ENCODE measurements at places on chromosomes 11 and 22. TPM values are rescaled to one million over a fixed set of nuclear protein-coding genes. Genes with fewer than 3 reads are reported as not detected.

- H3K27me3 ChIP-seq: no peaks in the 10 kb centered on the region
- DNase-seq: no peak
- no peak overlapping the region for H3K27ac ChIP-seq
- H3K4me1 ChIP-seq: peaks cover 7% of the 10 kb centered on the region
- no peak overlapping the region for H3K4me3 ChIP-seq
- no peaks in the 10 kb centered on the region for H3K36me3 ChIP-seq
Measured at GRCh38 chr11:11346303-11346702, 6.7 kb downstream of the CSNK2A3 start.

DNA sequence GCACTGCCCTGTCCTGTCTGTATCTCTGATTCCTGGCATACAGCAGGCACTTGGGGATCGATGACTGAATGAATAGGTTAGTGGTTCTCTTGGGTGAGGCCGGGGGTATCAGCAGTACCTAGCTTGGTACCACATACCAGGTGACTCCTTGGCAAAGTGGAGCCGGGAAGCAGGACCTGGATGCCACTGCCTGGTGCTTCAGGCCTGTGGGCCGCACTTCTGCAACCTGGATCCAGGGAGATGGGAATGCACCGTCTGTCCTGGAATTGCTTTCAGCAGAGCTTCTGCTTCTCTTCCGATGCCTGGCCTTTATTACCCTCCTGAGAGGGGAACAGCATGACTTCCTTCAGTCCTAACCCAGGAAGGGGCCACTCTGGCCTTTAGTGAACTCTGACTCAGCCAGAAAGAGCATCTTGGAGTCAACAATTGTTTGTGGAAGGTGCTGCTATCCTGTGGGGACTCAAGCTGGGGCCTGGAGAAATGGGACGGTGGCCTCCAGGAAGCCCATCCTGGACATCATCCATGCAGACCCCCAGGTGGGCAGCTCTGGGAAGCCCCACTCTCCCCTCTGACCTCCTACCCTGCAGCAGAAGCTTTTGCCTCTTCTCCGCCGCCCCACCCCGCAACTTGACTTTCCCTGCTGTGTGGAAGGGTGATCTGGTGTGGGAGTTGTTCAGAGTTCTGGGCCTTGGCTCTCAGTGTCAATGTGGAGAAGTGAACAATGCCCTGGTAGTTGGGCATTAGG, 5.1 kb downstream of the CD82 start:
- peaks cover 65% of the 10 kb centered on the region for H3K36me3 ChIP-seq
- peak overlapping the region; percentile 92 for H3K27ac ChIP-seq
- H3K4me3 ChIP-seq: peak overlapping the region; percentile 92
- no peaks in the 10 kb centered on the region for H3K27me3 ChIP-seq

GRCh38 chr11:7610393-7610792, 62.9 kb downstream of the CYB5R2 start:
- no peaks in the 10 kb centered on the region for H3K4me1 ChIP-seq
- peaks cover 2% of the 10 kb centered on the region for H3K27me3 ChIP-seq
- H3K4me3 ChIP-seq: no peak overlapping the region
- H3K27ac ChIP-seq: no peak overlapping the region
- DNase-seq: no peak

DNA sequence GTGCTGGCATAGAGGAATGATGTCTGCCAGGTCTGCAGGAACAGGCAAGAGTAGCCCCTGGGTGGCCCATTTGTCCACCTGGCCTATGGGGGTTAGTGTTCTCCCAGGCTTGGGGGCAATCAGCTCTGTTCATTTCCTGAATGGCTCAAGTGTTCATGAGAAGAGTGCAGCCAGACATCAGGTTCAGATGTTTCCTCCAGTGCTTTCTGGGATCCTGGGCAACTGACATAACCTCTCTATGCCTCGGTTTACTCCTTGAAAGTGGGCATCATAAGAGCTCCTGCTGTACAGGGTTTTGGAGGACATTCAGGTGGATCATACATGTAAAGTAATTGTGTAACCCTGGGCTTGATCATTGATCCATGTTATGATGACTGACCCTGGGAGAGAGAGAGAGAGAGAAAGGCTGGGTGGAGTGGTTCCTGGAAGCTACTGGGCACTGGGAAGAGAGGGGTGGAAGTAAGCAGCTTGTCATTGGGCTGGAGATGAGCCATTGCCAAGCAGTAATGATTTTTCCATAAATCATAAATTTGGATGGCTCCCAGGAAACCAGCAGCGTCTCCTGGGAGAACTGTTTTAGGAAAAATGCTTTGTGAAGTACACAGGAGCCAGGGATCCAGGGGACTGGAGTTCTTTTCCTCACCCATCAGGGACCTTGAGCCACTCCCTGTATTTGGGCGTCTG, 30.2 kb upstream of the ACCSL start:
- no peak for DNase-seq
- no peak overlapping the region for H3K27ac ChIP-seq
- no peak overlapping the region for H3K4me3 ChIP-seq
- H3K27me3 ChIP-seq: peaks cover 17% of the 10 kb centered on the region

GRCh38 chr11:66564984-66565383, 3.4 kb downstream of the CTSF start:
- no peak overlapping the region for H3K4me3 ChIP-seq
- no peak for DNase-seq
- no peaks in the 10 kb centered on the region for H3K36me3 ChIP-seq
- H3K4me1 ChIP-seq: no peaks in the 10 kb centered on the region
- H3K27ac ChIP-seq: no peak overlapping the region

The TMEM225 gene
- total RNA-seq: not detected

The INPP5J gene
- total RNA-seq: not detected

The POU2AF2 gene
- not detected for total RNA-seq
